ENCODE measurements at places on chromosomes 4 and X. TPM values are rescaled to one million over a fixed set of nuclear protein-coding genes. Genes with fewer than 3 reads are reported as not detected.

DNA sequence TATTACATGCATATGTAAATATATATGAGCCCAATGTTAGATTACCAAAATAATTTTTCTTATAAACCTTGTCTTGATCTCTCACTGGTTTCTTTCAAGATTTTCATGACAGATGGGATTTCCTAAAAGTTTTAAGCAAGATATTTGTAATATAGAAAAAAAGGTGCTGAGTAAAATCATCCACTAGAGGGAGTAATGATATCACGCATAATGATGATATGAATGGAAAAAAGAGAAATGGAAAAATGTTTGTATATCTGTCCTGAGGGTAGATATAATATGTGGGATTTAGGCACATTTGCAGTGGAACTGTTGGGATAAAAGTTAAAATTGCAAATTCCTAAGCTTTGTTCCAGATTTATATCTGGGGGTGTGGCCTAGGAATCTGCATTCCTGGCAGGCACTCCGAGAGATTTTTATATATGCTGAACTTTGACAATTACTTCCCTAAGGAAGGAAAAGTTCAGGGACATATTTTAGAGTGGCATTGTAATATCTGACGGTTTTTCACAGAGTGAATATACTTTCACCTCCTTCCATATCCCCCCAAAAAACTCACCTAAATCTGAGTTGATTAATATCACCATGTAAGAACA lies 60.5 kb downstream of the TMA16 start:
- H3K27ac ChIP-seq, result peak overlapping the region; percentile 60
- H3K4me3 ChIP-seq, result no peak overlapping the region
- H3K4me1 ChIP-seq, result peaks cover 24% of the 10 kb centered on the region
- no peaks in the 10 kb centered on the region for H3K27me3 ChIP-seq
- H3K36me3 ChIP-seq, result no peaks in the 10 kb centered on the region

- no peak overlapping the region for H3K27ac ChIP-seq
- no peak for DNase-seq
- H3K4me1 ChIP-seq, result no peaks in the 10 kb centered on the region
- H3K4me3 ChIP-seq, result no peak overlapping the region
- no peaks in the 10 kb centered on the region for H3K27me3 ChIP-seq
These were observed 1041.0 kb upstream of the TENM3 start for GRCh38 chr4:181202240-181202639.

DNA sequence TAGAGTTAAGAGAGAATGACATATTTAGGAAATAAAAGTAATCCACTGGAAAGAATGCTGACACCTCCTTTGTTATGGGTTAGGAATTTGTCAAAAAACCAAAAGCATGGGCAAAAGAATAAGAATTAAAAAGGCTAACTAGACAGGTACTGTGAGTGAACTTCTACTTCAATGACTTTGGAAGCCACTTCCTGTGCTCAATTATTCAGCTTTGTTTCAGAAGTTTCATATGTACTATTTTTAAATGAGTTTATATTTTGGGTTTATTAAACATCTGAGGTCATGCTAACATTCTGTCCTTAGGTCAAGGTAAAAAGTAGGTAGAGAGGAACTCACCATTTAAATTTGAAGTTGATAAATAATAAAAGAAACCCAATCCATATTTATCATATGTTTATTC lies 106.7 kb upstream of the CXorf51A start:
- no peak for DNase-seq
- H3K4me1 ChIP-seq, result no peaks in the 10 kb centered on the region
- no peaks in the 10 kb centered on the region for H3K27me3 ChIP-seq
- no peaks in the 10 kb centered on the region for H3K36me3 ChIP-seq

DNA sequence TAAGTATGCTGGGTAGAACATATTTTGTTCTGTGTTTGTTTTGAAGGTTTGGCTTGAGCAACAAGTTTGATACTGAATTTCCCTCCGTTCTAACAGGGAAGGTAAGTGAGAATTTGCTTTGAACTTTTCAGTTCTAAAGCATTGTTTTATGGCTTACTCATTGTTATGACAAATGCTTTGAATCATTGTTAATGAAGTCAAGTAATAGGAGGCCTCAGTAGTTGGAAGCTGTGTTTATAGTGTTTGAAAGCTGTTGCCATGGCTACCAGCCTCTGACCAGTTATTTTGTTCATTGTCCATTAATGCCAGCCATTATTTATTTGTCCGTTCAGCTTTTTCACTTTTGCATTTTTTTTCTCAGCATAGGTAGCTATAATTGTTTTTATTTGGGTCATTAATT lies 14.4 kb downstream of the CHIC1 start:
- no peaks in the 10 kb centered on the region for H3K36me3 ChIP-seq
- peaks cover 10% of the 10 kb centered on the region for H3K4me1 ChIP-seq
- no peak overlapping the region for H3K4me3 ChIP-seq
- H3K27ac ChIP-seq, result no peak overlapping the region
- no peak for DNase-seq

GRCh38 chr4:168408620-168409019 lies 71.7 kb downstream of the DDX60L start:
- peaks cover 5% of the 10 kb centered on the region for H3K4me1 ChIP-seq
- no peak overlapping the region for H3K27ac ChIP-seq
- H3K4me3 ChIP-seq, result no peak overlapping the region
- no peaks in the 10 kb centered on the region for H3K27me3 ChIP-seq

- peaks cover 35% of the 10 kb centered on the region for H3K4me1 ChIP-seq
- H3K27me3 ChIP-seq, result no peaks in the 10 kb centered on the region
- peak overlapping the region; percentile 80 for H3K27ac ChIP-seq
- H3K36me3 ChIP-seq, result no peaks in the 10 kb centered on the region
- H3K4me3 ChIP-seq, result peak overlapping the region; percentile 94
- no peak for DNase-seq
These were observed 1.2 kb upstream of the TADA2B start for GRCh38 chr4:7041801-7042502.

- no peak overlapping the region for H3K4me3 ChIP-seq
- H3K4me1 ChIP-seq, result no peaks in the 10 kb centered on the region
- no peaks in the 10 kb centered on the region for H3K27me3 ChIP-seq
These were observed 228.7 kb upstream of the ANKRD50 start for GRCh38 chr4:124941267-124941666.

DNA sequence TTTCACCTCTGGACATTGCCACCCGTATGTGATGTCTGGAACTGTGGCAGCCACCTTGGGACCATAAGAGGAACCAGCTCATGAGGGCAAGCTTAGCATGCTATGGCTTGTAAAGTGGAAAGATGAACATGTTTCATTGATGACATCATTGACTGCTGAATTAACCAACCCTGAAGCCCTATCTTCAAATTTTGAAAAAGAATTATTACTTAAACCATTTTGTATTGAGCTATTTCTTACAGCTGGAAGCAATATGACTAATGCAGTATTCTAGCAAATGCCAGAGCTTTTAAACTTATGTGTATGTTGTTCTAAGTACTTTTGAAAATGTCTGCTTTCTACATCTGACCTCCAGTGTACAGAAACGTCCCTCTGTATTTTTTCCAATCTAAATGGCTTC lies 18.1 kb downstream of the GUCY2F start:
- no peak overlapping the region for H3K27ac ChIP-seq
- H3K36me3 ChIP-seq, result no peaks in the 10 kb centered on the region
- no peaks in the 10 kb centered on the region for H3K4me1 ChIP-seq
- peaks cover 10% of the 10 kb centered on the region for H3K27me3 ChIP-seq
- no peak overlapping the region for H3K4me3 ChIP-seq
- no peak for DNase-seq

GRCh38 chrX:15946783-15947580 lies 92.4 kb upstream of the AP1S2 start:
- no peak overlapping the region for H3K4me3 ChIP-seq
- no peaks in the 10 kb centered on the region for H3K36me3 ChIP-seq
- H3K27me3 ChIP-seq, result no peaks in the 10 kb centered on the region

- H3K36me3 ChIP-seq, result peaks cover 2% of the 10 kb centered on the region
- DNase-seq, result no peak
- H3K27ac ChIP-seq, result no peak overlapping the region
- peaks cover 5% of the 10 kb centered on the region for H3K4me1 ChIP-seq
These were observed 15.3 kb downstream of the RAB33B start for GRCh38 chr4:139469216-139469615.

- no peaks in the 10 kb centered on the region for H3K27me3 ChIP-seq
- peaks cover 3% of the 10 kb centered on the region for H3K36me3 ChIP-seq
- no peak for DNase-seq
- H3K4me1 ChIP-seq, result peaks cover 13% of the 10 kb centered on the region
These were observed 793 bp upstream of the DCUN1D4 start for GRCh38 chr4:51842167-51842553.

DNA sequence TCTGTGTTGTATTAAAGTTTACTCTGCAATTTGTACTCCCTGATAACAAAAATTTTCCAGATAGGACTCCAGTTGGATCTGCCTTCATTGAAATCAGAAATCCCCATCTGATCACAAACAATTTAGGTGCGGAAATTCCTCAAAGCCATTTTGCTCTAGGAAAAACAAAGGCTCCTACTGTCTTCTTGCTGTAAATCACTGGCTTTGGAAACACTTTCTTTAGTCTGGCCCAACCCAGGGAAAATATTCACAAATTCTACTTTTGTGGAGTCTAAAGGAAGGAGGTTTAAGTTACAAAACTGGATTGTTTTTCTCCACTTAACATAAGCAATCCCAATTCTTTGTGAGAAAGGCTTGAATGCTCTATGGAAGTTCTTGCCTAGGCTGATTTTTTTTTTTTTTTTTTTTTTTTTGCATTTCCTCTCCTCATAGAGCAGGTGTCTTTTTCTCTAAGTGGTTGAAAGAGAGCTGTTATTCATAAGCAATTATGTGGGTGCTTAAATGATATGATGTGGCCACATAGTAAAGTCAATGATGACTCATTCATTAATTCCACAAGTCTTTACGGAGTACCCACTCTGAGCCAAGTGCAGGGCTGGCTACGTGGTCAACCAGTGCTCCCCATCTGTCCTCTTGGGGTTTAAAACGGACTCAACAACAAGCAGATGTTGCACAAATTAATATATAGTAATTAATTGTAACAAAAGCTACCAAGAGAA lies 261.4 kb downstream of the LDB2 start:
- no peaks in the 10 kb centered on the region for H3K36me3 ChIP-seq
- H3K4me3 ChIP-seq, result no peak overlapping the region
- no peaks in the 10 kb centered on the region for H3K4me1 ChIP-seq
- H3K27me3 ChIP-seq, result no peaks in the 10 kb centered on the region
- DNase-seq, result no peak

DNA sequence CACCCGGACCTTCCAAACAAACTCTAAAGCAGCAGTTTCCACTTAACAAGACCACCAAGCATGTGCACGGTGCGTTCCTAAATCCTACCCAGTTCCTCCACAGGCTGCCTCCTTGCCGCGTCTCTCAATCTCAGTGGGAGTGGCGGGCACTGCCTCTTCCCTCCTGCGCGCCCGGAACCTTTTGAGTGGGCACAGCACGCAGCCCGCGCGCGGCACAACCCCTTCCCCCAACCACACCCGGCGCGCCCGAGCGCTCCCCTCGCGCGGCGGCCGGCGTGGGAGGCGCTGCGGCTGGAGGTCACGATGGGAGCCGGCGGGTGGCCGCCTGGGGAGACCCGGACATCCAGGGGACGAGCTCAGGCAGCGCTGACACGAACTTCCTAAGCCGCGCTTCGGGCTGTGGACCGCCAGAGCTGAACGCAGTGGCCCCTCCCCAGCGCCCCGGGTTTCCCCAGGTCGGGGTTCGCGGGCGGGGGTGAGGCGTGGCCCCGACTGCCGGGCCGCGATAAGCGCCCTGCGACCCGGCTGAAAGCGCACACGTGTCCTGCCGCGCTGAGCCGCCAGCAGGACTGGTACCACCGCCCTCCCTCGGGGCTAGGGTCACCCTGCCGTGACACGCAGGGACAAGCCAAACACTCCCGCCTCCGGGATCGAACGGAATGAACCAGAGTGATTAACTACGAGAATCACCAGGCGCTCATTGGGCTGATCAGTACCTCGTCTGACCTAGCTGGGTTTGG lies at the start of gene ABCG2:
Gene ABCG2, minus strand, starts transcription at position 151 of the 740 bp plus-strand sequence. CDS start 18,644 bp downstream, outside the sequence.
- H3K27me3 ChIP-seq, result peaks cover 8% of the 10 kb centered on the region
- H3K36me3 ChIP-seq, result peaks cover 2% of the 10 kb centered on the region
- H3K4me3 ChIP-seq, result peak within 1 kb of the TSS; percentile 88
- H3K27ac ChIP-seq, result peak within 1 kb of the TSS; percentile 57

DNA sequence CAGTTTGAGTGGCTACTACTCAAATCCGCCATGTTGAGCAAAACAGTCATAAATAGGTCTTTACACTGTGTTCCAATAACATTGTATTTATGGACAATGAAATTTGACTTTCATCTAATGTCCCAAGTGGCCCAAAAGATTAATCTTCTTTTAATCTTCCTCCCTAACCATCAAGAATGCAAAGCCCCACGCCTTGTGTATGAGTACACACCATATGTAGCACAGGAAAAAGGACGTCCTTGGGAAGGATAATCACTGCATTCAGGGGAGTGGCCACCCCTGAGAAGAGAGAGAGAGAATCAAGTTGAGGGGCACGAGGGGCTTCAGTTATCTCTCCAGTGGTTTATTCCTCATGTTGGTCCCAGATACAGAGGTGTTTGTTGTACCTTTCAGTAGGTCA lies 33.1 kb downstream of the RBM47 start:
- no peak overlapping the region for H3K4me3 ChIP-seq
- H3K4me1 ChIP-seq, result peaks cover 2% of the 10 kb centered on the region
- H3K27ac ChIP-seq, result no peak overlapping the region
- H3K27me3 ChIP-seq, result peaks cover 22% of the 10 kb centered on the region
- no peak for DNase-seq
- H3K36me3 ChIP-seq, result peaks cover 5% of the 10 kb centered on the region

DNA sequence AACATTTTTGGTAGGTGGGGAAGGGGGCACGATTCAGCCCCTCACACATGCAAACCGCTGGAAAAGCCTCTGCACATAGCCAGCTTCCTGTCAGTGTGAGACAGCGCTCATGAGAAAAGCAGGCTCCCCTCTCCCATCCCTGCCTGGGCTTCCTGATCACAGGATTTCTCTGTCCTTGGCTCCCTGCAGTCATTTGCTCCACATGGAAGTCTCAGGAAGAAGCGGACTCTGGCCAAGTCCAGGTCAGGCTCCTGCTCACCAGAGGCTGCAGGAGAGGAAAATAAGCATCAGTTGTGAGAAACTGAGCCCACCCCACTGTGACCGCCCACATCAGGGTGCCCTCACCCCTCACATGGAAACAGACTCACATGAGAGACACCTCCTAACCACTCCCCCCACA lies 664.3 kb upstream of the TENM3 start:
- no peaks in the 10 kb centered on the region for H3K27me3 ChIP-seq
- no peaks in the 10 kb centered on the region for H3K4me1 ChIP-seq
- DNase-seq, result no peak
- H3K4me3 ChIP-seq, result no peak overlapping the region

- no peak overlapping the region for H3K4me3 ChIP-seq
- peaks cover 28% of the 10 kb centered on the region for H3K4me1 ChIP-seq
- H3K36me3 ChIP-seq, result no peaks in the 10 kb centered on the region
- DNase-seq, result no peak
- H3K27ac ChIP-seq, result no peak overlapping the region
- H3K27me3 ChIP-seq, result no peaks in the 10 kb centered on the region
These were observed 18.5 kb downstream of the ACSL1 start for GRCh38 chr4:184807256-184807655.

- no peak for DNase-seq
- H3K36me3 ChIP-seq, result peaks cover 2% of the 10 kb centered on the region
- no peak overlapping the region for H3K4me3 ChIP-seq
These were observed 13.1 kb downstream of the HSD17B13 start for GRCh38 chr4:87309625-87310024.

SLC25A31 gene
- not detected for total RNA-seq

GRIA2 gene
- total RNA-seq, result not detected

CDKL2 gene
- total RNA-seq, result 0.67 TPM

ARMCX2 gene
- total RNA-seq, result 1.4 TPM

CYLC1 gene
- not detected for total RNA-seq

MAGEA2B gene
- total RNA-seq, result not detected

DMP1 gene
- total RNA-seq, result not detected

TEC gene
- 2.4 TPM for total RNA-seq

CDX4 gene
- not detected for total RNA-seq
